ENCODE measurements at places on chromosomes 2 and 18.

DNA sequence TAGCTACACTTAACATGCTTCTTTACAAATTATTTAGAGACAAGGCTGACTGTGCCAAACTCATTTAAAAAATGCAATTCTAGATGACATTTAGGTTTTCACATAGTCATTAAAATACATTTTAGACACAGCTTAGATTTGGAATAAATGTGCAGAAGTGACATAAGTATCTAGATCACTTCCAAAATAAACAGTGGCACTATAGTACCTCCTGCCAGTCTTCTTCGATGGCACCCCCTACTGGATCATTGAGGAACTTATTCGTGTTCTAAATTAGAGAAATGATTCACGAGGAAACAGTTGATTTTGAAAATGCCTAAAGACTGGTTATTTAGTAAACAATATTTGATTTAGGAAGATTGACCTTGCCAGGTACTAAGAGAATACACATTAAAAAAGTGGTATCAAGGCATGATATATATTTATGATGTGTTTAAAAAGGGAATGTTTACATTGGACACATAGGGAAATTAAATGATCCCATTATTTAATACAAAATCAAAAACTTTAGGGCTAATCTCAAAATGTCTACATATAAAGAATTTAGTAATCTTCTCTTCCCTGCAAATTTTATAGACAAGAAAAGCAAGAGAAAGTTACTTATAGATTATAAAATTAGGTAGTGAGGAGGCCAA is 323.9 kb downstream of the XIRP2 start:
- DNase-seq: no peak

GRCh38 chr2:28695245-28695647 is 56.4 kb upstream of the PPP1CB start:
- DNase-seq: no peak

DNA sequence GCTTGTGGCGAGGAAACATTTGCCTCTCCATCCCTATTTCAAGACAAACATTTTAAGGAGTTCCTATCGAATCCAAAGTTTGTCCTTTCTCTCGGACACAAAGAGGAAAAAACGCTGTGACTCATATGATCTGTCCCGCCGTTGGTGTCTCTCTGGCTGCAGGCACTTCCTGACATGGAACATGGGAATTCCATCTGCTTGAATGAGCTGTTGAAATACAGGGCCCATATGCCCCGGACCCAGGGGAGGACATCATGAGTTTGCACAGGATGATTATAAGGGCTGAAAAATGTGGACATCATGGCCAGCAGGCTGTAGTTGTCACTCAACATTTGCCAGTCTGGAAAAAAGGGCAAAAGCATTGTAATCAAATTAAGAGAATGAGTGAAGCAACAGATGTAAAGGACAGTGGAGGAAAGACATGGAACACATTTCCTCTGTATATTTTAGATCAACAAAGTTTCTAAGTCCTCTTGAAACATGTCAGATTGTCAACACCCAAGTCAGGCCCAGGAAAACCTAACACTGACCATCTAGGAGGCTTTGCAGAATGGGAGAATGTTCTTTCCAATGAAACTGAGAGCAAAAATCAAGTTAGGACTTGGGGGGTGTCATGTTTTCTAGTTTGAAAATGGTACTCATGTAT is 103.2 kb upstream of the SMIM21 start:
- DNase-seq: no peak

GRCh38 chr2:20524412-20525040 is 77.7 kb downstream of the RHOB start:
- DNase-seq: no peak

DNA sequence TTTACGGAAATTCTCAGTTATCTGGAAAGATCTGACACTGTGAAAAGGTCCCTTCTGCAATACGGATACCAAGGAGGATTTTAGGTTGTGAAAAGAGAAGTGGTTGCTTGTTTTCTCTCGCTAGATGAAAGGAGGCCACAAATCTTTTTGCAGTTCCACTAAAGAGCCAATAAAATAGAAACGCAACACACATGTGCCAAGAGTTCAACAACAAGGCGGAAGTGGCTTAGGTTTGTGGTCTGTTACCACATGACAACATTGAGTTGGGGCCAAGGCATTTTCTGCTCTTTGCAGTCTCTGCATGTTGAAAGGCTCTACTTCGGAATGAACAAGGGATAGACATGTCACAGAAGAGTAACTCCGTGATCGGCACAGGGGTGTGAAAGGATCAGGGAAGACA is 115.7 kb upstream of the OSR1 start:
- peak; percentile 78 for DNase-seq

DNA sequence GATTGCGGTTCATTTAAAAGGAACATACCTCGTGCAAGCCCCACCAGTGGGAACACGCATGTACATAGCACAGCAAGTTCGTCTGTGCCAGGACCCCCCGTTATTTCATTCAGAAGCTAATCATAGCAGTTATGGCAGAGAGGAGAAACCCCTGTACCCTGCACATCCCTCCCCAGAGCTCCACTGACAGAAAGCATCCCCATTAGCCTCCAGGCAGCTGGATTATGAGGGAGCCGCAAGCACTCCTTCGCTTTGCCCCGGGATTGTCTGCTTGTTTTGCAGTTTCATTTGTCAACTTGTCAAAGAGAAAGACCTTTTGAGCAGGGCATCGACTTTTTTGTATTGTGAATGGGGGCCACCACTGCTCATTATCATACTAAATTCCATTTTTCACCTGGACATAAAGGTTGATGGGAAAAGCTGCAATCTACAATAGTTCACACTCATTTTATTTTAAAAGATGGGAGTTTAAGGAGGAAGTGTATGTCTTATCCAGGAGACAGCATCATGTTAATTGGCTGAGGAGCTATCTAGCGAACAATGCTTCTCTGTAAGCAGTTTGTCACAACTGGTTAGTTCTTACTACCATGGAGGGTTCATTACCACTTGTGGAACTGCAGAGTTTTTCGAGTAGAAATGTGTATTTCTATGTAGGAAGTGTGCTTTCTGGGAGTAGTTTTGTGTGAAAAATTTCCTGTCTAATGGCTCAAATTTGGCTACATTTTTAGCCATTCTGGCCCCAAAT is 255.3 kb downstream of the THSD7B start:
- no peak for DNase-seq

- DNase-seq: no peak
Observed at GRCh38 chr2:120857422-120857821, 121.8 kb downstream of the GLI2 start.

- no peak for DNase-seq
Observed at GRCh38 chr2:239225371-239225851, 175.4 kb downstream of the HDAC4 start.

- DNase-seq: no peak
Observed at GRCh38 chr2:23924589-23925359, 2.1 kb downstream of the ATAD2B start.

DNA sequence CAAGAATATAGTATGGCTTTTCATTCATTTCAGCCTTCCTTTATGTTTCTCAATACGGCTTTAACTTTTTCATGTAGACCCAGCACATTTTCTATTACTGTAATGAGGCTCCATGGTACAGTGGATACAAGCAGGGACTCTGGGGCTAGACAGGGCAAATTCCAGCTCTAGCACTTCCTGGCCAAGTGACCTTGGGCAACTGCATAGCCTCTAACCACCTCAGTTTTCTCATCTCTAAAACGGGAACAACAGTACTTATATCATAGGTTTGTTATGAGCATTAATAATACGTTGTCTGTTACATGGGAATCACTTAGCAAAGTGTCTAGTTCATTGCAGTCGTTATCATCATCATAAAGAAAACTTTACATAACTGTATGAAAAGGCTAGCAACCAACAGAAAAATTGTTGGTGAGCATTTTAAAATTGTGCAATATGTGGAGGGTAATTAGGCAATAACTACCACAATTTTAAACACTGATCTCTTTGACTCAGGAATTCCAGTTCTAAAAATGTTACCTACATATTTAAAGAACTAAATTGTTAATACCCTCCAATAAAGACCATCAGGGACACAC is 13.7 kb upstream of the RMDN2 start:
- no peak for DNase-seq

DNA sequence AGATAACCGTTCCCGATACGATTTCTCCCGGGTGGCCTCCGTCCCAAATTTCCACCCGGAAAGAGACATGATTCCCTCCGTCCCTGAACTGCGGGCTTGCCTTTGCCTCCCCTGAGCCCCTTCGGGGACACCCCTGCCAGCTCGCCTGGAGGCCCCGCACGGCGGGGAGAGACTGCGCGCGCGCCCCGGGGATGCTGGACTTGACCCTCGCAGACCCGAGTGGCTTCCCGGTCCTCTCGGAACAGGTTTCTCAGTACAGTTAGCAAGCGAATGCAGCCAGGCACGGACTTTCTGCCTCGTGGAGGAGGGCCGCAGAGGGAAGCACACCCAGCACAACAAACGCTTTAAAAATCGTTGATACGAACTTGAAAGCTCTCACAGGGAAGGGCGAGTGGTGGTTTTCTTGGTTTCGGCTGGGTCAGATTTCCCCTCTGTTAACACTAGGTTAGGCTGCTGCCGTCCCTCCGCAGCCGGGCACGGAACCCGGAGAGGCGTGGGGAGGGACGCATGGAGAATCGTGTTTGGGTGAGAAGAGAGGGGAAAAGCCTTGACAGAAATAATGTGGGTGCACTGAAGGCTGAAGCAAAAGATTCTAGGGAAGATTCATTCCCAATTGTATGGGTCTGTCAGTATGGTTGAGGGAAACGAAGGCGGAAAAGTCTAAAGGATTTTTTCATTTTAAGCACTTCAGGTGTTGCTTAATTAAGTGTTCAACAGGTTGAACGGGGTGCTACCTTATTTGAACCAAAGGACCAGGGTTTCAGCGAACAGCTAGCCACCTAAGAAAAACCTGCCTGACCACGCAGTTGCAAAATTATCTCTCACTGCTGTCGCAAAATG is 916 bp downstream of the TNFRSF11A start:
- peak; percentile 18 for DNase-seq

DNA sequence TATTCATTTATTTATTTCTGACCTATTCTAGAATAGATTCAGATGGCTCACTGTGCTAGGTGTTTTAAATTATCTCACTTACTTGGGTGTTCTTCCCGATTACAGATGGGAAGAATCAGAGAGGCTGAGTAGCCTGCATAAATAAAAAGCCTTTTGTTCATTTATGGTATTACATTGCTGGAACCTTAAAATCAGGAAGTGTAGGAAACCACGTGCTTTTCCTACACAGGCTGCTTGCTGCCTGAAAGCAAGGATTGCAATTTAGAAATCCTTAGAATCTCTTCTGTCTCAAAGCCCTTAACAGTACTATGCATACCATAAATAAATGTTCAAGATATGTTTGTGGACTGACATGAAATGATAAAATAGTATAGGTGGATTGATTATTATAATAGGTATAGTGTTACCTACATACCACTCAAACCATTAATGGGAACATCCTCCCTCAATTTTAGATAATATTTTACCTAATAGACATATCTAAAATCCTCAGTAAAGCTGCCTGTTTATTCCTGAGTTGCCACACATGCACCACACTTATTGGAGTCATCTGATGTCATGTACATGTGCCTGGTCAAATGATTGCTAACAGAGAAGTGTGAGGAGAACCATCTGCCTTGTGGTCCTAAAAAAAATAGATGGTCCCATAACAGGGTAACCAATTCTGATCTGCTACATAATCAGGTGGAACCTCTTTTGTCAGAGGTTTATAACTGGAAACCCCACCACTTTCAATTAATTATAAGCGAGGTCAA is 73.5 kb upstream of the C2orf15 start:
- DNase-seq: no peak

DNA sequence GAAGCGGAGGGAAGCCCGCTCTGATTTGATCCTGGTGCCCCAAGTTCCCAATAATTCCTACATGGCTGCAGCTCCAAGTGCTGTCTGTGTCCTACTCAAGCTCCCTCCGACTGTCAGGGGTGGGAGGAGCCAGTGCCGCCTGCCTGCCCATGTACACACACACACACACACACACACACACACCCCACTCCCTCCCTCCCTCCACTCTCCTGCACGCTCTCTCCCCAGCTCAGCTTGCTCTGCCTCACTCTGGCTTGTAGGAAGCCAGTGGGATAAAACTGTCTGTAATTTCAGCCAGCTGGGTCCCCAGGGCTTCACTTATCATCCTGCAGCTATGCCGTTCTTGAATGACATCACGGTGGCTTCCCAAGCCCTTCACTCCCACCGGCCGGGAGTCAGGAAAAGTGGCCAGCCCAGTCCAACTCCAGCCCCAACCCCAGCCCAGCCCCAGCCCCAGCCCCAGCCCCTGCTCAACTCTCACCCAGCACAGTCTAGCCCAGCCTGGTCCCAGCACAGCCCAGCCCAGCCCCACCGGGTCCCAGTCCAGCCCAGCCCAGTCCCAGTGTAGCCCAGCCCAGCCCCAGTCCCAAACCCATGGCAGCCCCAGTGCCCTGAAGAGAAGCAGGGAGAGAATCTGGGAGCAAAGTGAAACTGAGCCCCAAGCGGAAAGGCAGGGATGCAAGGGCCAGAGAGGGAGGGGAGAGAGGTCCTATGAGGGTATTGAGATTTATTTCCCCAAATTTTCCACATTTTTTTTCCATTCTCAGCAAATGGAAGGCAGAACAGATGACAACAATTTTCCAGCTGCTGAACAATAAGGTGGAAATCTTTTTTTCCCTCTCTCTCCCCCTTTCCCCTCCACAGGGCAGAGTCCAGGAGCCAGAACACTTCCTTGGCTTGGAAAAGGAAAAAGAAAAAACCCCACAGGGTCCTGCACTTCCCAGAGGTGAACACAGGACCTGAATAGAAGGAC is 144.0 kb downstream of the TNS1 start:
- no peak for DNase-seq

- DNase-seq: peak; percentile 71
Observed at GRCh38 chr2:30235008-30235655, 3.8 kb downstream of the LBH start.

DNA sequence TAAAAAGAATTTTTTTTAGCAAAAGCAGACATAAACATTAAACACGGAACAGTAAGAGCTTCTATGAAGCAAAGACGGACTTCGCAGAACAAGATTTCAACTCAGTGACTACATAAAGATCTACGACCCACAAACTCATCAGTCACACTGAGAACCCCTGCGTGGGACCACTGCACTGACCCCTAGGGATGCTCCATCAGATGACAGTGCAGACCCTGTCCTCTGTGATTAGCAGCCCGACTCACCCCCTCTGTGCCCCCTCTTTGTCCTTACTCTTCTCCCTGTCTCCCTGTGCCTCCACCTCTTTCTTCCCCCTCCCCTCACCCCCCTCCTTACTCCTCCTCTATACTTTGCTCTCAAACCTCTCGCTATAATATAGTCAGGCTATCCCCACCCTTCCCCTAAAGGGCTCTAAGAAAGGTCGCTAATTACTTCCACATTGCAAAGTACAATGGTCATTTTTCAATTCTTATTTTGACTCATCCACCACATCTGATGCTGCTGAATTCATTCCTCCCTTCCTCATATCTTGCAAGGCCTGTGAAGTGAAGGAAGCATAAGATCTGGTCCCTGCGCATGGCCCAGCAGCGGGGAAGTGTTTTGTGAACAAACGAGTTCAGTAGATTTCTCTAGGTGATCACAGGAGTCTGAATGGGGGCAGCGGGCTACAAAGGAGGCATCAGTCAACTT is 89.3 kb downstream of the CABYR start:
- DNase-seq: no peak
